ENCODE measurements at places on chromosomes 11 and 22.

- DNase-seq, result no peak
These were observed 1.5 kb downstream of the DBX1 start for GRCh38 chr11:20158597-20159257.

- DNase-seq, result no peak
These were observed 760.2 kb downstream of the KCNA4 start for GRCh38 chr11:29256580-29256979.

DNA sequence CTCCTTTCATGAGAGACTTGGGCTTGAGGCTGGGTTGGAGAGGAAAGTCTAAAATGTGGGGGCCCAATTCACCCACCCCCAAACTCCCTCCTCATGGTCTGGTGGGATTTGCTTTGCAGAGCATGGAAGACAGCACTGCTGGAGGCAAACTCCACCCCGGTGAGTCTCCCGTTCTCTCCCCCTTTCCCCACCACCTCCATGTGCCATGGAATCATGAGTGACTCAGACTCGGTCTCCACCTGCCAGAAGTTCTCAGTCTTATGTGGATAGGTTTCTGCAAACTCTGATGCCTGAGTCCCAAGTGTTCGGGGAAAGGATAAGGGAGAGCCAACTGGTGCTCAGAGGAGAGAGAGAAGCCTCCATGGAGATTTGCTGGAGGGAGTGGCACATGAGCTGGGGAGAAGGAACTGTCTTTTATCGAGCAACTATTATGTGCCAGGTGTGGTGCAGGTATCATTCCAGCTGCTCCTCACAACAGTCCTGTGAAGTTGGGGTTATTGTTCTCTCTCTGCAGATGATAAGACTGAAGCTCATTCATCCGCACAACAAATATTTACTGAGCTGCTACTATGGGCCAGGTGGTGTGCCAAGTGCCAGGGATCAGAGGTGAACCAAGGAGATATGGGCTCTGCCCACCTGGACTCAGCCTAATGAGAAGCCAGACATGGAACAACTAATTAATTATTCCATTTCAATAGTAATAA, 6.6 kb downstream of the PLEKHB1 start:
- no peak for DNase-seq

DNA sequence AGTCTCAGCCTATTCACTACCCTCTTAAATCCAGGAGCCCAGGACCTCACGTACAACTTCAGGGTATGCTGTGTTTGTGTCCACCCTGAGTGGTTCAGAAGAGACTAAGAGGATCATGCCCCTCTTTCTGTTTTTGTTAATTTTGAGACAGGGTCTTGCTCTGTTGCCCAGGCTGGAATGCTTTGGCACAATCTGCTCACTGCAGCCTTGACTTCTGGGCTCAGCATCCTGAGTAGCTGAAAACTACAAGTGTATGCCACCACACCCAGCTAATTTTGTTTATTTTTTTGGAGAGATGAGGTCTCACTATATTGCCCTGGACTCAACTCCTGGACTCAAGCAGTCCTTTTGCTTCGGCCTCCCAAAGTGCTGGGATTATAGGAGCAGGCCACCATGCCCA, 118.5 kb downstream of the NAT10 start:
- DNase-seq, result no peak

GRCh38 chr11:94549146-94549545, 5.4 kb downstream of the FUT4 start:
- no peak for DNase-seq

DNA sequence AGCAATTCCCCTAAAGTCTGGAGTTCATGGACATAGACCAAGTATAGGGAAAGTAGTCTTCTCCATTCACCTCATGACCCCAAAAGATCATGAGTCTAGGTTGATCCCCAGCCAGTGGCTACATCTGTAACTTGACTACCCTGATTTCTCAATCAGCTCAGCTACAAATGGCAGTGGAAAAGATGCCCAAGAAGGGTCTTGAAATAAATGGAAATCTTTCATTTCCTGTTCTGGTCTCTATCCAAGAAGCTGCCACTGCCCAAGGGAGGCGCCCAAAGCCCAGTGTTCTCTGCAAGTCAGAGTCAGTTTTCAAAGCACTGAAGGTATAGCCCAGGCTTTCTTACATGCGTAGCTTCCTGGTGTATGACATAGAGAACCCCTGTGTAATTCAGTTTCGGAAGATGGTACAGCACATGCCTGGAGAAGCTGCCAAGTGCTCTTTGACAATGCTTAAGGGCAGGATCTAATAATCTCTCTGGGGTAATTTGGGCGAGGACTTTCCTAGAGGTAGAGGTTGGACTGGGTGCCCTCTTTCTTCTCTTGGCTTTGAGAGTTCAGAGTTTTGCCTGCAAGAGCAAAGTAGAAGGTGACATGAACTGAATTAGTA, 101.1 kb downstream of the ADAMTS15 start:
- DNase-seq, result no peak

DNA sequence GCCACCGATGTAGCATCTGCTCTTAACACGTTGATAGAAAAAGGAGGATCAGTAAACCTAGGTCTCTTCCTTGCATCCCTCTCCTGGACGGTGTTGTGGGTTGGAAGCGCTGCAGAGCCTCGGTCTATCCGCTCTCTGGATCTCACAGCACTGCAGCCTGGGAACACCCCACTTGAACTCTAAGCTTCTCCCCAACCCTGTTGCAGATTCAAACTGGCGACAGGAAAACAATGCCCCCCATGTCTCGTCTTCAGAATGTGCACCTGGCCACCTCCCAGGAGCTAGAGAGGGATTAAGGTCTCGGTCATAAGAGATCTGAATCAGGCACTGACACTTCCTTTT, 454 bp downstream of the TMEM218 start:
- no peak for DNase-seq

DNA sequence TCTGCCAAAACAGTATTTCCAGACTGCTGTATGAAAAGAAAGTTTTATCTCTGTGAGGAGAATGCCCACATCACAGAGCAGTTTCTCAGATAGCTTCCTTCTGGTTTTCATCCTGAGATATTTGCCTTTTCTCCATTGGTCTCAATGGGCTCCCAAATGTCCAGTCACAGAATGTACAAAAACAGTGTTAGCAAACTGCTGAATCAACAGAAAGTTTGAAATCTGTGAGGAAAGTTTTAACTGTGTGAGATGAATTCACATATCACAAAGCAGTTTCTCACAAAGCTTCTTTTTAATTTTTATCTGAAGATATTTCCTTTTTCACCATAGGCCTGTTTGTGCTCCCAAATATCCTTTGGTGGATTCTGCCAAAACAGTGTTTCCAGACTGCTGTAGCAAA, 207.2 kb upstream of the TRIM48 start:
- no peak for DNase-seq

GRCh38 chr11:1832920-1833295, 1.9 kb upstream of the SYT8 start:
- DNase-seq, result no peak

DNA sequence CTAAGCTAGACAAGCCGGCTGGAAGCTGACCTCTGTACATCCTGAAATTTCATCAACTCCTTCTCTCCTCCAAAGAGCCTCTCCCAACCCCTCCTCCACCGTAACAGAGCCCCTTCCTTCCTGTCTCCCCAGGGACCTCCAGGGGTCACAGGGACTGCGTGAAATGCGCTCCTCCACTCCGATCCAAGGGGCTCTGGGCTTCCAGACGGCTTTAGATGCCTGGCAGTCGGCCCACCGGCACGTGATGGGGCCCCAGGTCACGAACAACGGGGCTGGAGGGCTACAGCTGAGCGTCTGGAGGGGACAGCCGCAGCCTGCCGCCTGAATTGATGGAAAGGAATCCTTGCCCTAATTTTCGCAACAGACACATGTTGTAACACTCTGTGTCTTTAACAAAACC, 264.1 kb downstream of the MN1 start:
- DNase-seq, result no peak

DNA sequence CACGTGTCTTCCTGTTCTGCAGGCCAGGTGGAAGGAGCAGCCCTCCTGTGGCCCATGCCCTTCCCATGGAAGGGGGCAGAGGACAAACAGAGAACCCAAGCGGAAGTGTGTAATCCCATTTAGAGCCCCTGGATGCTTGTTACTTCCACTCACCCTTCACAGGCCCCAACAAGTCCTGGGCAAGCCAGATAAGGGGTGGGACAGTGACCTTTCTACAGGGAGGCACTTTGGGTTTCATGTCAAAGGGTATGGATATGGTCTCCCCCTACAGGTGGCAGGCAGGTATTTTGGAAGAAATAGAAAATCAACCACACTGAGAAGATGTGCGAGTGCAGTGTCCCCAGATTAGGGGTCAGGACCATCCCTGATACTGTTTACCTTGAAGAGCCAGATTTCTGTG, 11.4 kb downstream of the MPEG1 start:
- no peak for DNase-seq
